Natural killer cell treated with Interleukin-12 subunit alpha and Interleukin-12 subunit beta and Interleukin-15 and Interleukin-18, amount 100 ng/mL, for 72 hours (primary cell): ENCODE measurements at places on chromosomes 6 and 20.

DNA sequence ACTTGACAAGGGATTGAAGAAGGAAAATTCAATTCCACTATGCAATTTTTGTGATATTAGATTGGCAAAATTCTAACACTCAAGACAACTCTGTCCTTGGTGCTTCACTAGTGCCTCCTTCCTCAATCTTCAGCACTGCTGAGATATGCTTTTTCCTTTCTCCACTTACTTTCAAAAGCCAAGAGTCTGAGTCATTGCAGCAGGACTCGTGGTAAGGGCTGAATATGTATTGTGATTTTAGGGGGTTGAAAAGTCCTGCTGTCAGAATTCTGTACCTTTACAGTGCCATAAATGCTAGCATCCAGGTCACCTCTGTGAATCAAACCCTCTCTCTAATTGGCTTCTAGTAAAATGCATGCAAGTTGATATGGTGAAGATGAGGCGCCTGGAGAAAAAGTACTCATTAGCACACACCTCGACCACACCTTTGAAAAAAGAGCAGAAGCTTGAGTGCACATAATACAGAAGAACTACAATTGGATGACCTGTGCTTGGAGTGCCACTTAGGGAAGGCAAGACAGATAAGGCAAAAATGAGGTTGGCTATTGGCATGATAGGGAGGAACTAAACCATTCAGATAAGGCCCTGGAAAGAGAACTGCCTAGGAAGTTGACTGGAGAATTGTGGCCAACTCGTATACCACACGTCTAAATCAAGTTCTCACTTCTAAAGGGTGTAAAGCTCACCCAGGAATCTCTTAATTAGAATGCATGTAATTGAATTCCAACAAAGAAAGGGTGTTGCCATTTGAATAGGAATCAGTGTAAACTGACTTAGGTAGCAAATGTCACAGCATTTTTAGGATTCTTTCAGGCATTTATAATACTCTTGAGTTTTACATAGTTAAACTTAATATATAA lies 43.6 kb upstream of the FAM83B start:
- DNase-seq = no peak

DNA sequence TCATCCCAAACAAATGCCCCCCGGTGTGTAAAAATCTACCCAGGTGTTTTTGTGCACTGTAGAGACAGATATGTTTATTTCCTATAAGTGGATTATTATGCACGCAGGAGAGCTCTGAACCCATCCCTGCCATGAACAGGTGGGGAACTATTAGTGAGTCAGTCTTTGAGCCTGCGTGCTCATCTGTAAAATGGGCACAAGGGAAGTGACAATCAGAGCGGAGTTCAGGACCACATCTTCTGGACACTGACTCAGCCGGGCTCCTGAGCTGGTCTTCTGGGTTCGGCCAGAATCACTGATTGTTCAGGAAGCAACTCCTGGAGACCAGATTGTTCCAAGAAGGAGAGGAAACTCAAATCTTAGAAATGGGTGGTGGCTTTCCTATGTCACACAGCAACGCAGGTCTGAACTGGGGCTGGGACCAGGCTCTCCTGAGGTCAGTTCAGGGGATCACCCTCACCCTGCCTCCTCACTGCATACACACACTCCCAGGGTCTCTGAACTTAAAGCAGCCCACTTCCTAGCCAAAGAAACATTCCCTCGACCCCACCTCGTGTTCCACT lies 27.3 kb upstream of the TGM2 start:
- DNase-seq = no peak

- no peak for DNase-seq
These were observed at the start of gene PXDC1 for GRCh38 chr6:3751077-3751729. Gene PXDC1 (minus strand): TSS chr6:3751713. CDS start chr6:3751531, 182 bp downstream.

DNA sequence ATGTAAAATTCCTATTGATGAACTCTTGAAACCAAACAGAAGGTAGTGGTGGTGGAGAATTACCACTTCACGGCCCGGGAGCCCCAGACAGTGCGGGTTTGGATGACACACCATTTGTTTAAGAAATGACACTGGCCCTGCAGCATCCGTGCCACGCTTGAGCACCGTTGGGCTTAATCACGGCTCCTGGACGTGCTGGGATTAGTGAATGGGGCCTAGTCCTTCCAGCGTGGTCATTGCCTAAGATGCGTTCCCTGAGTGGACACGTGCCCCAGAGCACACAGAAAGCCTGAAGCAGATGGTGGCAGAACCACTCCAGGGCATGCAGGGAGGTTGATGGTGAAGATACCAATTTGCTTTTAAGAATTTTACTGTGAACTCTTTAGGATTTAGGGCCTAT lies 14.5 kb downstream of the STX16 start:
- DNase-seq = no peak

DNA sequence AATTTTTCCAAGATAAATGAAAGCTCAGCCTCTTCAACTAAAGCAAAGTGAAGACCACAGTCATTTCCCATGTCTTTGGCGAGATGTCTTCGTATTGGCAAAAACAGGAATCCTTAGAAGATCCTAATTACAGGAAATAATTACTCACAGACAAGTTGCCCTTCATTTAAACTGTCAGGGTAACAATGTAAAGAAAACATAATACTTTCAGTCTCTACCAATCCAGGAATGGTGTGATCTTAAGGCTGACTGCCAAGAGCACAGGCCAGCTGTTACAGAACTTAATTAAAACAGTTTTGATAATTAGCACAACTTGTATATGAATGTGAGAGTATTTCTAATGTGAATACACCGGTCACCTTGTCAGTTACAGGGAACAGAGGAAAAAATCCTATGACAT lies 292.2 kb downstream of the PACRG start:
- DNase-seq = no peak
